ENCODE measurements at places on chromosomes 7 and 10.

GRCh38 chr10:51382181-51382580 is 307.9 kb downstream of the PRKG1 start:
- DNase-seq, result no peak

DNA sequence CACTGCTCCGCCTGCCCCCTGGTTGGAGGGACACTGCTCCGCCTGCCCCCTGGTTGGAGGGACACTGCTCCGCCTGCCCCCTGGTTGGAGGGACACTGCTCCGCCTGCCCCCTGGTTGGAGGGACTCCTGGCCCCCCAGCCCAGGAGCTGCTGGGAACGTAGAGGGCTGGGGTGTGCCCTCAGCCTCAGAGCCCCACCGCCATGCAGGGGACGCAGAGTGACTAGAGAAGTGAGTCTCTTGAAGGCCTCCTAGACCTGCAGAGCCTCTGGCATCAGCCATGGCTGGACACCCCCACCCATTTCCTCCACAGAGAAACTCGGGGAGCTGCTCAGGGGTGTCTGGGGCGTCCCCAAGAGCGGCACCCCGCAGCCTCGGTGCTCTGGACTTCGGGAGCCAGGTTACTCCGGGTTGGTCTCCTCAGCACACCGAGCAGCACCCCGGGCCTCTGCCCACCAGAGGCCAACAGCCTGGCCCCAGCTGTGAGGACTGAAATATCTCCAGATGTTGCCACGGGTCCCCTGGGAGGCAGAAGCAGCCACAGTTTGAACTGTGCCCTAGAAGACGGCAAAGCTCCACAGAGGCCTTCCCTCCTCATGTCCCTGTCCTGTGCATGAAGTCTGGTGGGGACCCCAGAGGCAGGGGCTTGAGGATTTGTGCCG is 191.9 kb downstream of the ELFN1 start:
- DNase-seq, result no peak

DNA sequence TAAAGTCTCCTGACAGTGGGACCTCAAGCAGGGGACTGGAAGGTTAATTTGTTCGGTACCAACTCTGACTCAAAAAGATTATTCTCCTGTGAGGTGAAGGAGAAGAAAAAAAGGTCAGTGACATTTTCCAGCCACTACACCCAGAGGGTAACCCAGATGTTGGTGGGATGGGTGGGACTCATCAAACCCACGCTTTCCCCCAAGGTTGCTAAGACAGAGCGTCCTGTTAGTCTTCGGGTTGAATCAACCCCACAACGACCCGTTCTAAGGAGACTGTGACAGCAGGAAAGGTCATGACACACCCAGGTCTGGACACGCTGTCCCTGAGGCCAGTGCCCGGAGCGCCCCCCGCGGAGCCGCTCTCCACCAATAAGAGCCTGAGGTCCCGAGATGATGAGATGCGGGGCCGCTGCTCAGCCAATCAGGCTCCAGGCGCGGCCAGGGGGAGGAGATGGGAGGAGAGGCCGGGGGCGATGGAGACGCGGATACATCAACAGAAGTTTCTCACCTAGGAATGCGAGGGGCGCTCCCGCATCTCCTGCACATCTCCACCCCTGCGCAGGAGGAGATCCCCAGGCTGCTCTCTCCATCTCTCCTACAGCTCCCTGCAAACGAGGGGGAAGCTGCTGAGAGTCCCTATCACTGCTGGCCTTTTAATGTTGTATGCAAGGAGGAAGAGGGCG is at the start of gene WNT16:
TSS of gene WNT16 (plus strand) at position 493 of the 683 bp plus-strand sequence. CDS start 293 bp downstream, outside the sequence.
- DNase-seq, result no peak

- no peak for DNase-seq
Measured at GRCh38 chr10:132364594-132364970, 32.4 kb upstream of the PWWP2B start.

- DNase-seq, result no peak
Measured at GRCh38 chr10:10044922-10045764, 972.5 kb upstream of the CELF2 start.

GRCh38 chr7:26987338-26987737 is 108.5 kb downstream of the HOXA1 start:
- DNase-seq, result no peak

DNA sequence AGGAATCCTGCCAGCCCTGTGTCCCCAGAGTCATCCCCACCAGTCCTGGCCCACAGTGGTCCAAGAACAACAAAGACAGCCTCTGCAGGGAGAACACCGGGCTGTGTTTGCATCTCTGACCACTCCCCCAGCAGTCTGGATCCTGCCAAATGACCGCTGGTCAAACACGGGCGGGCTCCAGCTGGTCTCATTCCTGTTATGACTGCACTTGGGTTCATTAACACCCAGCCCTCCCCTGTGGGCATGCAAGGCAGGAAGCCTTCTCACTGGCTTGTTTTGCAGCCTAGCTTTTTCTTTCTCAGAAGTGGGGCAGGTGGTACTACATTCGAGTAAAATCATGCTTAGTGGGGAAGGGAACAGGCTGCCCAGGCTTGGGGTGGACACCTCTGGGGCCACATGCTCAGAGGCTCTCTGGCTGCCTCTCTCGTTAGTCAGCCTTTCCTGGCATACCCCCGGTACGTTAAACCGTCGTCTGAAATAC is 190.0 kb downstream of the PLXNA4 start:
- DNase-seq, result no peak

DNA sequence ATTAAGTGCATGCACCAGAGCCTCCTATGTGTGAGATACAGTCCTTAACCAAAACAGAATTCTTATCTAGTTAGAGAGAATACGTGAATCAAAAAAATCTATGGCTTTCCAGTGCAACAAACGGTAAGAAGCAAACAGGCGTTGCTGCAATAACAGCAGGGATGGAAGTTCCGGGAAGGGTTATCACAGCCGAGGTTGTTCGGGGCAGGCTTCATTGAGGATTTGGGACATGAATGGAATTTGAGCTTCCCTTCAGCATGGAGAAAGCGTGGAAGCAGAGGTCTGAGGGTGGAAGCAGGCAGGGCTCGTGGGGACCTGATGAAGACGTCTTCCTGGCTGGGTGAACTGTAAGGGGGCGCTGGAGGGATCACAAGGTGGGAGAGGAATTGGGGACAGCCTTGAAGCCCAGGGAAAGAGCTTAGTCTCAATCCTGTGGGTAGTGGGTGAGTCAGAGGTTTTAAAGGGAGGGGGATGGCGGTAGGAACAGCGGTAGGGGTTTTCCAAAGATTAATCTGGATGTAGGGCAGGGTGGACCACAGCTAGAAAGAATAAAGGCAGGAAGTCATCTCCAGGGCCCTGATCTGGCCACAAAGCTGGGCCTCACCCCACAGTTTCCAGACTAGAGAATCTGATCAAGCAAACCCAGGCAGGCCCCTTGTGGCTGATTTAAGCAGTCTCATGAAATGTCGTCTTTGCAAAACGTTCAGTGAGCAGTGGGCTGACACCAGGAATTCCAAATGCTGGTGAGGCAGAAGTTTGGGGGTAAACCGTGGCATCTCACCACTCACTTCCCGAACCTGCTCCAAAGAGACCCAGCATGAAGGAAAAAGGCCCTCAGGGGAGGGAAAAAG is 65.1 kb downstream of the CALML3 start:
- no peak for DNase-seq

- DNase-seq, result no peak
Measured at GRCh38 chr7:134593530-134594392, 44.9 kb downstream of the AKR1B15 start.

- no peak for DNase-seq
Measured at GRCh38 chr10:42973870-42974692, 102.8 kb upstream of the RET start.

- DNase-seq, result no peak
Measured at GRCh38 chr10:851901-852300, 79.6 kb downstream of the LARP4B start.

GRCh38 chr10:126157189-126157588 is 231.1 kb downstream of the ADAM12 start:
- no peak for DNase-seq

GRCh38 chr10:74227697-74228424 is 76.8 kb downstream of the ADK start:
- no peak for DNase-seq

DNA sequence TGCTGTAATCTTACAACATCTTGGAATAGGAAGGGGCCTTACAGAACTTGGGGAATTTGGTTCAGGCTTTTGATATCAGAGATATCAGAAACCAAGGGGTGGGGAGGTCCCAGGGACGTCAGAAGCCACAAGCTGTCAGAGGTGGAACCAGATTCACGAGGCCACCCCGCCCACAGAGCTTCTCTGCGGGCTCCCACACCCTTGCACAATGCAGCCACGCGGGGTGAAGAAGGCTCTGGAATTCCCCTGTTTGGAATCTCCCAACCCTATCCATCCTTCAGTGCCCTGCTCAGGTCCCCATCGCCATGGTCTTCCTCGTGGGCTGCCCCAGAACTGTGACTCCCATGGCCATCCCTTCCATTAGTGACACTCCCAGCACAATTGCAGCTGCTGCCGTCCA is 247.1 kb upstream of the SHH start:
- DNase-seq, result no peak

DNA sequence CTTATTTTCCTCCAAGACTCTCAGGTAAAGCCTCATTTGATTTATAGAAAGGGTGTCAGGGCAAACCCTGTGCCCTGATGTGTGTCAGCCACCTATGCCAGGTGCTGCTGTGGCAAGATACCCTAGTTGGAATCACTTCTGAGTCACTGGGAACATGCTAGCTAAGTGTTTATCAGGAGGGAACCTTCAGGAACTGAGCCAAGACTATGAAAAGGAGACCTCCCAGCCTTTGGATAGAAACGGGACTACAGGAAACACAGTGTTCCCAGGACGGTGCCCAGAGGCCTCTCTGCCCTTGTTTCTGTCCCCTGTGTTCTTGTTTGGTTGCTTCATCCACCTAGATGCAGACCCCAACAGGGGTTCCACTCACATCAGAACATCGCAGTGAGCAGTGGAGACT is 28.5 kb downstream of the CNNM1 start:
- DNase-seq, result no peak

GRCh38 chr7:15308821-15309220 is 253.0 kb downstream of the AGMO start:
- no peak for DNase-seq

- DNase-seq, result no peak
Measured at GRCh38 chr7:7972922-7973594, 4.5 kb downstream of the GLCCI1 start.

DNA sequence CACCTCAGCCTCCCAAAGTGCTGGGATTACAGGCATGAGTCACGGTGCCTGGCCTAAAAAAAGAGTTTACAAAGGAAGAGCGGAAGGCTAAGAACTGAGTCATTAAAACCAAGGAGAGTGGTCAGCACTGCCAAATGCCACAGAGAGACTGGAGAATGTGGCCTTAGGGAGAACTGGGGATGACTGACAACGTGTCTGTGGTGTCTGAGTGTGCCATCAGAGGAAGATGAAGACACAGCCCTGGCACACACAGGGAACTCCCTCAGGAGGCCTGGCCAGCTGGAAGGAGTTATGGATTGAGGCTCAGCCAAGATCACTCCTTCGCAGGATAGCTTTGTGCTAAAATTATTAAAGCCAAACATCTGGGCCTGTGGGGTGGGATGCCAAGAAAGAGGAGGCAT is 3.9 kb upstream of the INA start:
- DNase-seq, result no peak

GRCh38 chr10:117553142-117553814 is 10.7 kb downstream of the EMX2 start:
- DNase-seq, result no peak

DNA sequence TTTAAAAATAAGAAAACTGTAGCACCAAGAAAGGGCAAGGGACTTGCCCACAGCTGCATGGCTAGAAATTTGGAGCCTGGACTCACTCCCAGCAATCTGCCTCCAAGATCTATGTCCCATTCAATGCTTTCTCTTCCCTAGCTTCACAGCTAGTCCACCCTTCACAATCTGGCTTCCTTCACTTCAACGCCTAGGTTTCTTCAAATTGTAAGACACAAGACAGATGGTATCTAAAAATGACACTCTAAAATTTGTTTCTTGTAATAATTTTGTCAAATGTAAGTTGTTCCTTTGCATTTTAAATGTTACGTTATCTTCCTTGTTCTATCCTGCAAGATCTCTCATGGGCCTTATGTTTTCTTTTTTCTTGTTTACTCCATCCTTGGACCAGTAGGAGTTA is 48.6 kb downstream of the CTTNBP2 start:
- no peak for DNase-seq

GRCh38 chr7:48427671-48428070 is 256.4 kb downstream of the ABCA13 start:
- DNase-seq, result no peak

- DNase-seq, result no peak
Measured at GRCh38 chr10:117556356-117556755, 13.8 kb downstream of the EMX2 start.

DNA sequence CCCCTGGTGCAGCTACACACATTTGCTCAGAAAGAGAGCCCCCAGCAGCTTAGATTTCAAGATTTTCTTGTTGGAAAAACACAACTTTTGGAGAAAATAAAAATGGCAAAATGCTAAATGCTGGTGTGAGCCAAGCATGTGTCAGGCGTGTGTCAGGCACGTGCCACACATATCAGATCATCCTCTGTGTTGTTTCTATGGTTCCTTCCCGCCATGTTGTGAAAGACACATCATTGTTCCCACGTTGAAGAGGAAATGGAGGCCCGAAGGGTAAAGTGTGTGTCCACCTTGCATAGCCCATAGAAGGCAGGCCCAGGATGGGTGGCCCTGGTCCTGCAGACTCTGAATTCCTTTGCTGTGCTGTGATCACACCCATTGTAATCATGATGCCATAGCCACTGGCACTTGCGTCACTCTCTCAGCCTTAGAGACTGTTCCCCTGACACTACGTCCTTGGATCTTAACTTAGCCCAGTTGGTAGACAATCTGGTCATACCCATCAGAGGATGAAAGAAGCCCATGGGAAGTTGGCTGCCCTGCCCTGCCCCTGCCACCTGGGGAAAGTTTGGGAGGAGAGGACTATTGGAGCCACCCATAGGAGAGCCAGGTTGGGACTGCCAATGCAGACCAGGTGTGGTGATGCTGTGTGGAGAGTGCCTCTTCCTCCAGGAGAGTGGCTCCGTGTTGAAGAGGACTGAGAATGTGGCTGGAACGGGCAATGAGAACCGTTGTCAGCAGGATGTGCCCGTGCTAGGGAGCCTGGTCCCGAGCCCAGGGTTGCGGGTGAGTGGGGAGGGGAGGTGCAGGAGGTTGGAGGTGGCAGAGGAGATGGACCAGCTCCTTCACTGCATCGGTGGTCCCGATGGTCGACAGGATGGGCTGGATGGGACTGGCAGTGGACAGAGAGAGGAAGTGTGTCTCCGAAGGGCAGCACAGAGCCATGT is 65.6 kb upstream of the IGFBP3 start:
- no peak for DNase-seq

GRCh38 chr10:124736491-124737136 is 7.6 kb downstream of the FAM53B start:
- no peak for DNase-seq

DNA sequence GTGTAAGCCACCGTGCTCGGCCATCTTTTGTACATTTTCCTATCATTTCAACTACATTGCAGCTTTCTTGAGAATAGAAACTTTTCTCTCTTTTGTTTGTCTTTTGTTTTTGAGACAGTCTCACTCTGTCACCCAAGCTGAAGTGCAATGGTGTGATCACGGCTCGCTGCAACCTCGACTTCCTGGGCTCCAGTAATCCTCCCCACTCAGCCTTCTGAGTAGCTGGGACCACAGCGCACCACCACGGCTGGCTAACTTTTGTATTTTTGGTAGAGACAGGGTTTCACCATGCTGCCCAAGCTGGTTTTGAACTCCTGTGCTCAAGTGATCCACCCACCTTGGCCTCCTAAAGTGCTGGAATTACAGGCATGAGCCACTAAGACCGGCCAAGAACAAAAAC is 31.3 kb upstream of the DAGLB start:
- no peak for DNase-seq

Data from activated CD8-positive, alpha-beta memory T cell treated with anti-CD3 and anti-CD28 coated beads for 1 hour (primary cell).